Breast epithelium (tissue), 4 donors: ENCODE measurements at places on chromosomes 7 and 10. TPM values are rescaled to one million over a fixed set of nuclear protein-coding genes. Genes with fewer than 3 reads are reported as not detected.

- no peak for DNase-seq
These were observed 120.9 kb downstream of the CRPPA start for GRCh38 chr7:16300361-16300895.

GRCh38 chr7:117132321-117133120 is 179.2 kb downstream of the ST7 start:
- no peak for DNase-seq

Gene GPER1
- total RNA-seq, result 3.3 TPM

DNA sequence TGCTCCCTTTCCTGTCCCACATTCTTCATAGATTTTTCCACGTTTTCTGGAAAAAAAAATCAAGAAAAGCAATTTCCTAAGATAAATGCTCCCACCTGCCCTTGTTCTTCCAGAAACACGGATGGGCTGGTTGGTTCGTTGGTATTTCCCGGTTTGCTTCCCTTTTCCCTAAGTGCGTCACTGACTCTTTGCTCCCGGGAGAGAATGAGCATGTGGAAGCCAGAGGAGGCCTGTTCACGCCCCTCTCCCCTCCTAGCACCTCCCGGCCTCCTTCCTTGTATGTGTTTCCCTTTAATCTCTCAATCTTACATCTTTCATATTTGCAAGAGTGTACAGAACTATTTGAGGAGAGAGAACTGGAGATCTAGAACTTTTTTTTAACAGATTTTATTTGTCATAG is 442.0 kb downstream of the GFRA1 start:
- DNase-seq, result no peak

Gene CCNJ
- total RNA-seq, result 3.8 TPM

DNA sequence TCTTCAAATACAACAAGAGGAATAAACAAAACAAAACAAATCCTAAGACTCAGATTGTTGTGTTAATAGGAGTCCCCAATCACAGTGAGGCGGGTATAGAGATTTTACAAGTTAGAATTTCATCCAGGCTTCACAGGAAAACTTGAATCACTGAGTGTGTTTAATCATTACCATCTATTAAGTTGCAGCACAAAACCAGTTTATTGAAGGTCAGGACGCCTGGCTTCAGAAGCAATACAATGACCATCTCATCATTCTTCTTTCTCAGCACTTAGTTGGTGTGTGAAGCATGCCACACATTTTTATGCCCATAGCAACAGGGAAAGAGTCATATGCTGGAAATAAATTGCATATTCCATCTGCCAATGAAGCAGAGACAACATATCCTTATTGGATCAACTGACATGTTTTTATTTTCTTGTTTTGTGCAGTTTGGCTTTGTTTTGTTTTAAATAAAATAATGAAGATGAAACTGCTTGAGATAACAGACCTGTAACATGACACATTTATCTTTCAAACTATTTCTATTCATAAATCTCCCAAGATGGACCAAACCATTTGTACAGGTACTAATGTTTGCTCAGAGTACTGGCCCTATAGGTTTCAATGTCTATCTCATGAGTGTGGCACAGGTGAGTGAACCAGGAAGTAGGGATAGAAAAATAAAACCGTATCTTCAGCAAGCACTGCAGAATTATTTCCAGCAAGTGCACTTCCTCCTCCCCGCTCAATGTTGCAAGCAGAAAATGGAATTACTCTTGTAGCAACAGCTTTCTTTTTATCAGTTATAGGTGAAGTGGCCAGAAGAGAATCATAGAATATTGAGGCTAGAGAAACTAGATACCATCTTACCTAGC is 40.4 kb downstream of the TAC1 start:
- no peak for DNase-seq

Gene ARHGEF35
- total RNA-seq, result 15.4 TPM

- DNase-seq, result no peak
These were observed 60.6 kb upstream of the PAX2 start for GRCh38 chr10:100684688-100685235.

GRCh38 chr7:120703585-120704240 is 154.2 kb downstream of the TSPAN12 start:
- DNase-seq, result no peak

DNA sequence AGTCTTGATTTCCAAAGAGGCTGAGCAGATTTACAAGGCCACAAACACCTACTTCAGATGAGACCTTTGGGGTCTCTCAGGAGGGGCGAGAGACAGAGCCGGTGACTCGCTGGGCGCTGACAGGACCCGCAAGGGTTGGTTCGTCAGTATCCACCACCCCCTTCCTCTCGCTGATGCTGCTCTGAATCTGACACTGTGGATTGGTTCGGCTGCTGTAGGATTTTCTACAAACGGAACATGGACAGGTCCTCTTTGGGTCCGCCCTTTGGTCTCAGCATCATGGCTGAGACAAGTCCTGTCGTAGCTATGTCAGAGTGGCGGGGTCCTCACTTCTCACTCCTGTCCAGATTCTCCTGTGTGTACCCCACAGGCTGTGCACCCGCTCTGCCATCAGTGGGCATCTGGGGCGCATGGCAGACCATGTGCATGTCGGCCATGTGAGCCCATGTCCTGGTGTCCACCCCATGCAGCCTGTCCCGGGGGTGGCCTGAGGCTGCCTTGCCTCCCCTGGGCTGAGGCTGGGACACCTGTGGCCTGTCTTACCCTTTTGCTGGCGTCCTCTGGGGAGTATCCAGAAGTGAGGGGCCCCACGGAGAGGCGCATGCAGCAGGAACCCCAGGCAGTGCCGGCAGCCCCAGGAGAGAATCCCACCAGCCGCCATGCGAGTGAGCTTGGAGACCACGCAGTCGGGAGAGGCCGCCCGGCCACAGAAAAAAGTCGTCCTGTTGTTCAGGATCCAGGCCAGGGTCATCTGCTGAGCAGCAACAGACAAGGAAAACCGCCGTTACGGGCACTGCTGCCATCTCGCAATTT is 21.6 kb upstream of the FAM20C start:
- DNase-seq, result no peak

- DNase-seq, result no peak
These were observed 62.9 kb upstream of the TRIM8 start for GRCh38 chr10:102581401-102581800.

Gene ADAMTS14
- 0.15 TPM for total RNA-seq

Gene HOXA10
- 21.1 TPM for total RNA-seq

GRCh38 chr7:93374345-93374940 is 142.3 kb downstream of the VPS50 start:
- no peak for DNase-seq

Gene GIMAP5
- 30.5 TPM for total RNA-seq

Gene ALOX5
- 49.0 TPM for total RNA-seq

Gene HYAL4
- 0.15 TPM for total RNA-seq

GRCh38 chr10:70964245-70964644 is 75.9 kb upstream of the PCBD1 start:
- no peak for DNase-seq

Gene ADCY1
- total RNA-seq, result 1.6 TPM

DNA sequence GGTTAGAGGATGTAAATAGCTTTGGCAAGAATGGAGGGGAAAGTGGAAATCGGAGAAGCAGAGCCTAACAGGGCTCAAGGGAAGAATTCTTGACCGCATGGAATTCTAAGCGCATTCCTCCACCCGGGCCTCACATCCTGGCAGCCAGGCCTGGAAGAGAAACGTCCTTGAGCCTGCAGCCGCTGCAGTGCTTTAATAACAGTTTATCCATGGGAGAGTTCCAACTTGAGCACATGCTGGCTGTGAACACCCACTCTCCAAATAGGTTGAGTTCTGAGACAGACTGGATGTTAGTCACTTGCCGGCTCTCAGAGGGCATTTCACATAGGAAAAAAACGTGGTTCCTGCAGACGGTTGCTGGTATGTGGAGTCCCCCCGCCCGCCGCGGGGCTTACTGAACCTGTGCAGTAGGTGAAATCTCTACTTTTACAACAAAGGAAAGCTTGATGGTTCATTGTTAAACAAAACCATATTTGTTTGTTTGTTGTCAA is 61.4 kb upstream of the STEAP1B start:
- peak; percentile 82 for DNase-seq

DNA sequence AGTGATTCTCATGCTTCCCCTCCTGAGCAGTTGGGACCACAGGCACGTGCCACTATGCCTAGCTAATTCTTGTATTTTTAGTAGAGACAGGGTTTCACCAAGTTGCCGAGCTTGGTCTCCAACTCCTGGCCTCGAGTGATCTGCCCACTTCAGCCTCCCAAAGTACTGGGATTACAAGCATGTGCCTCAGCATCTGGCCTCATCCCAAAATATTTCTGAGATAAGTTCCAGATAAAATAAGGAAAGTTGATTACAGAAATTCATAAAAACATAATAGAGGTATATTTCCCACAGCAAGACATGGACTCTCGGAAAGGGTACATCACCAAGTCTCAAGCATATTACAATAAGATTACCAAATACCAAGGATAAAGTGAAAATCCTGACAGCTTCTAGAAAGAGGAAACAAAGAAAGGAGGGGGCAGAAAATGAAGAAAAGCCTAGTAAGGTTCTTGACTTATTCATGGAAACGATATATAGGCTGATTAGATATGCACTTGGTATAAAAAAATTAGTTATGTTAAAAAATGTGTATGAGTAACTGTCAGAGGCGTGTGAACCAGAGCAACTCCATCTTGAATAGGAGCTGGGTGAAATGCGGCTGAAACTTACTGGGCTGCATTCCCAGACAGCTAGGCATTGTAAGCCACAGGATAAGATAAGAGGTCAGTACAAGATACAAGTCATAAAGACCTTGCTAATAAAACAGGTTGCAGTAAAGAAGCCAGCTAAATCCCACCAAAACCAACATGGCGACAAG is 35.0 kb downstream of the IQUB start:
- DNase-seq, result no peak

DNA sequence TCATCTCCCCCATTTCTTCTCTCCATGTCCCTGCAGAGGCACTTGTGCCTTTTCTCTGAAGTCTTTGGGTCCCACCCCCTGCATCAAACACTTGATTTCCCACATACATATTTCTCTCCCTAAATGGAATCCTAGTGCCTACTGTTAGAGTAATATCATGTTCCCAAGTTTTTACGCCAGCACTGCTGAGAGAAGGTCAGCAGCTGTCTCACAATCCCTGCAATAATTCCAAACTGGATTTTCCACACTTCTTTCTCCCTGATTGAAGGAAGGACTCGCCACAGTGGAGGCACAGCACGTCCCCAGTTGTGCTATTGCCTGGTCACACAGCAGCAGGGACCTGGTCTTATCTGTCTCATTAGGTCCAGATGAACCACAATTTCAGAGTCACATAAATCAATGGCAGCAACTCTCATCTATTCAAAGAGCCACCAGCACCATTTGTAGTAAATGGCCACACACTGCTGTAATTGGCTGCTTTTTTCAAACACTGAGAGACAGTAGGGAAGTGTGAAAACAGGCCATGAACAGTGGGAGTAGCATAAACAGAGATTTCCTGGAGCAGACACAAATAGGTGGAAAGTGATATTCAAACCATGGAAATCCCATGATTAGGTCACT is 605.5 kb downstream of the XPNPEP1 start:
- DNase-seq, result no peak

GRCh38 chr10:20601941-20602461 is 295.1 kb downstream of the NEBL start:
- DNase-seq, result no peak

Gene ZNF804B
- not detected for total RNA-seq

Gene RELN
- total RNA-seq, result 4.5 TPM

GRCh38 chr7:22319424-22320403 is 37.2 kb downstream of the RAPGEF5 start:
- DNase-seq, result no peak

GRCh38 chr7:97871659-97872024 is 566 bp downstream of the ASNS start:
- no peak for DNase-seq

GRCh38 chr10:119693262-119693957 is 32.4 kb upstream of the INPP5F start:
- no peak for DNase-seq

GRCh38 chr10:118669020-118669791 is 73.8 kb upstream of the PRLHR start:
- DNase-seq, result no peak

- DNase-seq, result no peak
These were observed 203.7 kb upstream of the PHYHIPL start for GRCh38 chr10:58972576-58973234.

DNA sequence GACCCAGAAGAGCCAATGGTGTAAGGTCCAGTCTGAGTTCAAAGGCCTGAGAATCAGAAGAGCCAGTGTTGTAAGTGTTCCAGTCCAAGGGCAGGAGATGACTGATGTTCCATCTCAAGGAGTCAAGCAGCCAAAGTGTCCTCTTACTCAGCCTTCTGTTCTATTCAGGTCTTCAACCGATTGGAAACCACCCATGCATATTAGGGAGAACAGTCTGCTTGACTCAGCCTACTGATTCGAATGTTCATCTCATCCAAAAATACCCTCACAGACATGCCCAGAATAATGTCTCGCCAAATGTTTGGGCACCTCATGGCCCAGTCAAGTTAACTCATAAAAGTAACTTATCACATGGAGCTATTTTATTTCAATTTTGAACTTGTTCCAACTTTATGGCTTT is 2.9 kb upstream of the WDFY4 start:
- DNase-seq, result no peak

GRCh38 chr10:52145636-52146035 is 168.4 kb upstream of the DKK1 start:
- no peak for DNase-seq

Gene CHST3
- 34.5 TPM for total RNA-seq

DNA sequence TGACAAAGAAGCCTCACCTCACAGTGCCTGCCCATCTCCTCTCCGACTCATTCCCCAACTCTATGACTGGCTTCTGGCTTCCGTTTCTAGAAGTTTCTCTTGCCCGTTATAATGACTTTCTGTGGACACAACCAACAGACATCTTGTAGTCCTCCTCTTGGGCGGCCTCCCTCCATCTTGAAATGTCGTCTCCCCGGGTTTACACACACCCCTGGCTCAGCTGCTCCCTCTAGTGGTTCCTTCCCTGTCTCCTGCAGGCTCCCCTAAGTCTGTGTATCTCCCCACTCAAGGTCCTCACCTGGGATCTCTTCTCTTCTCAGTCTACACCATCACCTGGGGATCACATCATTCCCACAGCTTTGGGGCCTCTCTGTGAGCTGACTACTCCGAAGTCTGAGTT is 123.4 kb upstream of the NEBL start:
- no peak for DNase-seq

Gene GNGT1
- not detected for total RNA-seq

GRCh38 chr10:77079592-77080300 is 557.9 kb downstream of the KCNMA1 start:
- no peak for DNase-seq

DNA sequence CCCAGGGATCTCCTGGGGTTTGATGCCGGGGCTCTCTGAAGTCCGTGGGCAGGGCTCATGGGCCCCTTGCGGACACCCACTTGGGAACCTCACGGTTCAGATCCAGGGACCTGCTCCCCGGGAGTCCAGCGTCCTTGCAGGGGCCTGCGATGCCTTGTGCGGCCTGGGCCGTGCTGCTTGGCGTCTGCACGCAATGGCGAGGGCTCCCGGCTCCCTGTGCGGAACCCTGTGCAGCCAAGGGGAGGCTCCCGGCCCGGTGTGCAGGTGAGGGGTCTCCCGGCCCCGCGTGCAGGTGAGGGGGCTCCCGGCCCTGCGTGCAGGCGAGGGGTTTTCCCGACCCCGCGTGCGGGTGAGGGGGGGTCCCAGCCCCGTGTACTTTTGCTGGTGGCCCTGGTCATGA is 146.7 kb downstream of the DNAJB6 start:
- DNase-seq, result no peak
